ENCODE measurements at places on chromosomes 7 and 10. TPM values are rescaled to one million over a fixed set of nuclear protein-coding genes. Genes with fewer than 3 reads are reported as not detected.

VSTM4 gene
- not detected for total RNA-seq

TAS2R3 gene
- total RNA-seq, result 3.8 TPM

- no peak for DNase-seq
Observed at GRCh38 chr7:15178065-15178464, 275.5 kb upstream of the DGKB start.

- peak; percentile 46 for DNase-seq
Observed at GRCh38 chr10:49398000-49398861, 2.3 kb upstream of the DRGX start.

DNA sequence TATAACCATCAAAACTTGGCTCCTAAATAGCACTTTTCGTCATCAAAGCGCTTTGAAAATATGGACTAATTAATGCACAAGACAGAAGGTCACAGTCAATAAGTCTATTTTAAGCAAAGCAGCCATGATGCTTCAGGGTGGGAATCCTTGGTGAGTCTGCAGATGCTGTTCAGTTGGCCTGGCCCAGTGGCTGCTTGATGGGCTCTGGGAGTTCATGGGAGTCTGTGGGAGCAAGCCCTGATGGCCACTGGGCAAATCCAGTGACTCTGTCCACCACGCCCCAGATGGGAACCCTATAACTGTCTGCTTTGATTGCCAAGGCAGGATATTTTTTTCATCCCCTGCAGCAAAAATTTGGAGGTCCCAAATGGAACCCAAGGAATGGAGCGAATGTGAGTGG lies 95.7 kb upstream of the CTBP2 start:
- no peak for DNase-seq

- DNase-seq, result no peak
Observed at GRCh38 chr7:105376908-105377533, 11.7 kb downstream of the SRPK2 start.

DNA sequence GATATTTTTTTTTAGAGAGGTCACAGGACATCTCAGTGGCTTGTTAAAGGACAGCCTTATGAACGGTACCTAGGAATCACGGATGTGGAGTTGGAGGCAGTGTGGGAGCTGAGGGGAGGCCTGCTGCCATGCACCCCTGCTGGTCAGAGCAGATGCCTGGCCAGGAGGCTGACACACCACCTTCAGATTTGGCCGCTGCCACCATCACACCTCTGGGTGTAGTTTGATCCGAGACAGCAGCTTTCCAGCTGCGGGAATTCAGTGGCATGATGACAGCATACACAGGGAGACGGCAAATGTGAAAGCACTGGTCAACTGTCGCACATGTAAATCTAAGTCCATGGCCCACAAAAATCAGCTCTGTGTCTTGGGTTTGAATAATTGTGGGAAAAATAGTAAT lies 285.4 kb downstream of the ADARB2 start:
- no peak for DNase-seq

- DNase-seq, result peak; percentile 47
Observed at GRCh38 chr7:117127585-117128168, 174.4 kb downstream of the ST7 start.

GRCh38 chr10:119344381-119344780 lies 137.0 kb downstream of the GRK5 start:
- no peak for DNase-seq
